ENCODE measurements at places on chromosomes 1 and 21.

DNA sequence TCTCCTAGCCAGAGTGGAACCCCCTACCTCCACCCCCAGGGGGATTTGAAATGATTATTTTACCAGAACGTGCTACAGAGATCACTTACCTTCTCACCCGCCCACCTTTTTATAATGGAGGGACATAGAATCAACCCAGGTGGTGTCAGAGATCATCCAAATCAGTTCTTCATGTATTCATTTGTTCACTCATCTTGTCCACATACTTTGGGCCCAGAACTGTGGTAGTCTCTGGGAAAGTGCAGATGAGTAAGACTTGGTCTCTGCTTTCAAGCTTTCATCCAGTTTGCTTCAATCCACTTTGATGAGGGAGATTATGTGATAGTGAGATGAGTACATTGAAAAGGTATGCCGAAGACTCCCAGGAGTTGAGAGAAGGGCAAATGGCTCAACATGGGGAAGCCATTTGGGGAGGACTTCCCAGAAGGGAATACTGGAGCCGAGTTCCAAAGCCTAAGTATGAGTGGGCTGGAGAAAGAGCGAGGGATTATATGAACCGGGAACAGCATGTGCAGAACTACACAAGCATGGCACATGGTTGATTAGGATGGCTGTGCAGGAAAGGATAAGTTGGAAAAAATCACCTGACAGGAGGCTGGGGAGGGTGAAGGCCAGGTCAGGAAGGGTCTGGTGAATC is 1.9 kb downstream of the FGGY start:
- DNase-seq: no peak

GRCh38 chr1:89631816-89632656 is 884 bp upstream of the LRRC8C start:
- DNase-seq: peak; percentile 35

GRCh38 chr1:14608308-14608707 is 9.8 kb downstream of the KAZN start:
- DNase-seq: no peak

DNA sequence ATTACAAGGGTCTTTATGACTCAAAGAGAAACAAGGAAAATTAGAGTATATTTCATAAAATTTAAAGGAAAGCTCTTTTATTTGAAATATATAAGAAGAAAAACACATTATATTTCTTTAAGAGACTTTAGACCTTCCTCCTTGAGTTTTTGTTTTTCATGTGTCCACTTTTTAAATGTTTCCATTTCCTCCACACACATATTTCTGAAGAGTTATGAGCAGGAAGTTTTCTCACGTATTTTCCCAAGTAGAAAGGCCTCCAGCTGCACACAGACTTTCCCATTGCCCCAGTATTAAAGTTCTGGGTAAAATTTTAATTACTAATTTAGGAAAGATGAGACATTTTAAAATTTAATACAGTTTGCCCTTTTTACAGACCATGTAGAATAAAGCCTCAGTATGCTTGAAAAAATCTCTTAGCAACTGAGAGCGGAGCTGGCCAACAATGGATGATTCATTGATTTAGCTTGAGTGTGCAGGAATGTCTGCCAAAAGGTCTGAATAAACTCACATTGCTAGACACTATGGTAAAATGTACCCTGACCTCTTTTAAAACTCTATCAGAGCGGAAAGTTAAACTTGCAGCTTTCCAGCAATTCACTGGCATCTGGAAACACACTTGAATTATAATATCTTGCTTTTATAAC is 57.9 kb downstream of the DDAH1 start:
- no peak for DNase-seq

- no peak for DNase-seq
Observed at GRCh38 chr1:171670739-171671138, 18.3 kb upstream of the MYOC start.

DNA sequence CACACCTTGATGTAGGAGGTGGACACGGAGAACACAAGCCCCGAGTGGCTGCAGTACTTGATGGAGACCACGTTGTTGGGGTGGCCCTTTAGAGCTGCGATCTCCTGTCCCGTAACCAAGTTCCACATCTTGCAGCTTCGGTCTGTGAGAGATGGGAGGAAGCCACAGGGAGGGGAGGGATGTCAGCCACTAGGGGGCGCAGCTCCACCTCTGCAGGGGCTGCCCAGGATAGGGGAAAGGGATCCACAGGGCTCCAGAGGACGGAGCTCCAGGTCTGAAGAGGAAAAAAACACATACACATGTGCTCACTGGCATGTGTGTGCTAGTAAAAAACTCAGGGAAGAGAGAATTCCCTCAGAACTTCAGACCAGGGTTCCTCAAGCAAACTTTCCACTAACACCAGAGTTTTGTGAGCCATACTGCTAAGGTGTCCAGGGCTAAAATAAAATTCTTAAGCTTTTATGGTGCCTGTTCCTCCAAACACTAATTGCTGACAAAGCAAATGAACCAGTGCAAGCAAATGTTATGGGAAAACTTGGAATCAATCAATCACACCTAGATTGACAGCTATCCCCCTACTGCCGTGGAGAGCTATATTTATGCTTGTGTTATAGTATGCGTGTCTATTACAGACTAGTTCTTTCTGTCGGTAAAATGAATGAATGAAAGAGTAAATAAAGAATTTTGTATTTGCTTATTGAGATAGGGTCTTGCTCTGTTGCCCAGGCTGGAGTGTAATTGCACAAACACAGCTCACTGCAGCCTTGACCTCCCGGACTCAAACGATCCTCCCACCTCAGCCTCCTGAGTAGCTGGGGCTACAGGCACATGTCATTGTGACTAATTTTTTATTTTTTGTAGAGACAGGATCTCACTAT is 43.7 kb downstream of the KIF21B start:
- peak; percentile 45 for DNase-seq

DNA sequence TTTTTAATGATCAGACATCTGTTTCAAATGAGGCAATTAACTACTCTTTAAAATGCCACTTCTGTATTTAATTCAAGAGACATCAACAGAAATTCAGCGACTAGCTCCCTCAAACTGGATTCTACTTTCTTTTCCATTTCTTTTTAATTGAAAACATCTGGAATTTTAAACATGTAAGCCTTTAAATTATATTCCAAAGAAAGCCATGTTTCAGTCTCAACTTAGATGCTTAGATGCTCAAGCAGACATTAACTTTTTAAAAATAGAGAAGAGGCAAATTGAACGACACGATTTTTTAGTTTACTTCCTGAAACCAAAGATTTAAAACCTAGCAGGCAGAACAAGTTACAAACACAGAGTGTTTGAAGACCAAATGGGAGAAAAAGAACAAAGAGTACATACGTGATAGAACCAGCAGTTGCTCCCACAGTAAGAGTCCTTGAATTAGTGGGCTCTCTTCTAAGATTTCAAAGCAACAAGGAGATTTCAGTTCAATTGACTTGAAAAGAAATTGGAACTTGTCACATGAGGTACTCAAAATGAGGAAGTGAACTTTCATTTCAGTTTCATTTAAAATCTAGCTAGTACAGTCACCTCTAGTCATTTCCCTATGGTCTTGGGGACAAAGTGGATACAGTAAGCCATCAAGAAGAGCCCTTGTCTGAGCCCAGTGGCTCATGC is at the start of gene CTSS:
Gene CTSS (minus strand): TSS at position 483 of the 681 bp plus-strand sequence. CDS start 1,015 bp downstream, outside the sequence.
- no peak for DNase-seq

GRCh38 chr1:97144527-97144926 is 422.9 kb downstream of the PTBP2 start:
- no peak for DNase-seq

GRCh38 chr1:248406721-248407692 is 4.2 kb downstream of the OR2T1 start:
- no peak for DNase-seq

DNA sequence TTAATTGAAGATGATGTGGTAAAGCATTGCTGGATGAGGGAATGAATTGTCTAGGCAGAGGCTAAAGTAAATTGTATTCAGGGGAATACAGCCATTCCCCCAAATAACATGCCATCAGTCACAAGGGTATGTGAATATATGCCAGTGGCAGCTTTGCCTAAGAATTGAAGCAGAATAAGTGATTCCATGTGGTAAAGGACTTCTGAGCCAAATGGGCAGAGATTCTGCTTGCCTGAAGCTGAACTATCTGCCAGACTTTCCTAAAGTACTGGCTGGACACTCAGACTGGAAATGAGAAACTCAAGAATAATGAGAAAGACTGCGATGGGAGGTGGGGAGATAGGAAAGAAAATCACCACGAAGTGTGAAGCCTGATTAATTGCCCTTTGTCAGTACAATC is 2.4 kb downstream of the LIX1L start:
- DNase-seq: no peak

DNA sequence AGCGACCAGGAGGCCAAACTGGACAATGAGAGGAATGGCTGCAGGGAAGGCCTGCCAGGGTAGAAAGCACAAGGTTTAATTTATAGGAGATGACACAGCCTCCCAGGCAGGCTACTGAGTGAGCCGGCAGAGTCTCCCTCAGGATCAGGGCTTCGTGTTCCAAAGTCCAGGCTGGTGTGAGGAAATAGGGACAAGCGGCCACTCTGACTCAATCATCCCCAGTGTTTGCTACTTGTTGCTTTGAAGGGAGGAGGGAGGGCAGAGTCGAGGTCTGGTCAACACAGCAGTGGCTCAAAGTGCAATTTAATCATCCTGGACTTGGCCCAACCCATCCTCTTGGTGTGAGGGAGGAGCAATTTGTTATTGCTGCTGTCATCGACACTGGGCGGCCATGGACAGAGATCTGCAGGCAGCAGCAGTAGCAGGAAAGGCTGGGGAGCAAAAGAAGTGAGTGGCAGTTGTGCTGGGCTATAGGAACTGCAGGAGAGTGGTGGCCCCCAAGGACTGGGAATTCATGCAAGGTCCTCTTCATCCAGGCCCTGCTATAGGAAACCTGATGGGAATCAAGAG is 27.5 kb downstream of the TBX15 start:
- DNase-seq: peak; percentile 39

- DNase-seq: no peak
Observed at GRCh38 chr1:162497104-162497722, 405 bp upstream of the UHMK1 start.

DNA sequence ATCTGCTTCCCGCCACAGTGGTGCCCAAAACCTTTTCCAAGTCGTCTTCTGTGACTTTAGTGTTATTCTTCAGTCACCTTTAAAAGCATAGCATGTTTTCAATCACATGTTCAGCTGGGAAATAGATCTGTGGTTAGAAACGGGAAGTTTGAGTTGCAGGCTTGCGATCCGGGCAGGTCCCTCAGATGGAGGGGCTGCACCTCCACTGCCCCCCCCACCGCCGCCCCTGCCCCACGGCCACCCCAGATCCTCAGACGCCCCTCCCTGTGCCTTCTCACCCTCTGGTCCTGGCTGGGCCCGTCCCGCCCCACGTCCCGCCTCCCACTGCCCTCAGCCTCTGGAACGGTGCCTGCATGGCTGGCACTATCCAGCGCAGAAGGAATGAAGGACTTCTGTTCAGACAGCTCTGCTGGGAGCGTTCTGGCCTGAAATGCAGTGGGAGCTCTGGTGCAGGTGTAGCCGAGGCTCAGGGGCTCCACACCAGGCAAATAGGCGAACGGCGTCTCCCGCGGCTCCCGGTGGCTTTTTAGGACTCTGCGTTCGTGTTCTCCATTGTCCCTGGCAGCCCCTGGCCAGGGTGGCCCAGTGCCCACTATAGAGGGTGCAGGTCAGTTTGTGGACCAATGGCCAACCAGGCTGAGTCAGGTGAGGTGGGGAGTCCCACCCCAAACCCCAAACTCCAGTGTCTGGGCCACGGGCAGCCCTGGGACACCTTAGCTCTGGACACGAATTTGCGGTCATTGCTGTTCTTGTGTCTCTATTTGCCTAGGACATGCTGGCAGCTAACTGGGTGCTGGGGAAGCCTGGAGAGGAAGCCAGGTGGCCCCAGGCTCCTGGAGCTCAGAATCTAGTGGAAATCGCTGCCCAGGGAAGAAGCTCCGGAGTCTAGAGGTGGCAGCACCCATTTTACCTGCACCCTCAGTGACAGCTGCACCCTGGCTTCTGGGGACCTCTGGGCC is 67.1 kb downstream of the FAAP20 start:
- DNase-seq: no peak

DNA sequence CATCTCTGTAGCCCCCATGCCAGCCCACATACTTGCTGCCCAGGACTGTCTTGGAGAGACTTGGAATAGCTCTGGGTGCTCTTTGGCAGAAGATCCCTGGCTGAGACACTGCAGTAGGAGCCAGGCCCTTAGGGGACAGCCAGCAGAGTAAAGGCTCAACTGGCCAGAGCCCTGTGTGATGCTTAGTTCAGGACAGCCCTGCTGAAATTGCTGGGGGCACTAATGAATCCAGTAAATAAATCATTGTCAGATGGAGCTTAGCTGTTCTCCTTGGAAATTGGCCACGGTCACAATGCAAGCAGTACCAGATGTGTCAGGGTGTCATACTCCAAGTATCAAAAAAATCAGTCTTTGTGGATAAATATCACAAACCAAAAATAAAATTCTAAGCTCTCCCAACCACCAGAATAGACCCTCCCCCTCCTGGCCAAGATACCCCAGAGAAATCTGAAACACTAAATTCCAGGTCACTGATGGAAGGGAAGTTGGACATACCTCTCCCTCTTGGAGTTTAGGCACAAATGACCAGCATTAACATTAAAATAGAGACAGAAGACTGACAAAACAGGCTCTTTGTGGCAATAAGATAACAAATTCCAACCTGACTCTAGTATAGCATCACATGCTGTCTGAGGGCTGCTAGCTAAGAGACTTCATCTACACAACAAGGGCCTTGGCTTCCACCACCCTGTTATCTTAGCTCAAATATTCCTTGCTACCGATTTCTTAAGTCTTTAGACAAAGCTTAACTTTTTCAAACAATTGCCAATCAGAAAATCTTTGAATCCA is 83.2 kb upstream of the DNAH14 start:
- DNase-seq: no peak

DNA sequence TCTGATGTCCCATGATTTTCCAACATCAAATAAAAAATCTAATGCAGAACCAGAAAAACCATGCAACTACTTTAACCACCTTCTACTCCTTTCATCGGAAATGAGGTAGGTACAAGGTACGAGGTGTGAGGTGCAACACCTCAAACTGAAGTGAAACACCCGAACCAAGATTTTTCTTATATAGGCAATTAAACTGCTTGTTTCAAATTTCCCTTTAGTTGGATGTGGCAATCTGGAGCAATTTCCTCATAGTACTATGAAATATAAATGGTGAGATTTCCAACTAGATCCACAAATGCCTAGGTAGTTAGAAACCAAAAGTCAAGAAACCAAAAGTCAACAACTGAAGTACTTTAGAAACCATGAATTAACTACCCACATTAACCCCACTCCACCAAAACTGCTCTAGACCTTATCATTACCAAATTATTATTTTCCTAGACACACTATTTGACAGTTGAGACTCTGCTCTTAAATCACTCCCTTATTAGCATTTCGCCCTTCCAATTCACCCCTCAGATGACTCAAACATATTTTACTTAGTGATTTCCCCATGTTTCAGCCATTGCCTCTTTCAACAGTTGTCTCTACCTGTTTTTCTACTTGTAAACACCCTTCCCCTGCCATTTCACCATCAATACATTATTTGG is 37.8 kb downstream of the FUBP1 start:
- no peak for DNase-seq

All from nephron progenitor cell (in vitro differentiated cells).